ENCODE measurements at places on chromosomes 5 and 9.

DNA sequence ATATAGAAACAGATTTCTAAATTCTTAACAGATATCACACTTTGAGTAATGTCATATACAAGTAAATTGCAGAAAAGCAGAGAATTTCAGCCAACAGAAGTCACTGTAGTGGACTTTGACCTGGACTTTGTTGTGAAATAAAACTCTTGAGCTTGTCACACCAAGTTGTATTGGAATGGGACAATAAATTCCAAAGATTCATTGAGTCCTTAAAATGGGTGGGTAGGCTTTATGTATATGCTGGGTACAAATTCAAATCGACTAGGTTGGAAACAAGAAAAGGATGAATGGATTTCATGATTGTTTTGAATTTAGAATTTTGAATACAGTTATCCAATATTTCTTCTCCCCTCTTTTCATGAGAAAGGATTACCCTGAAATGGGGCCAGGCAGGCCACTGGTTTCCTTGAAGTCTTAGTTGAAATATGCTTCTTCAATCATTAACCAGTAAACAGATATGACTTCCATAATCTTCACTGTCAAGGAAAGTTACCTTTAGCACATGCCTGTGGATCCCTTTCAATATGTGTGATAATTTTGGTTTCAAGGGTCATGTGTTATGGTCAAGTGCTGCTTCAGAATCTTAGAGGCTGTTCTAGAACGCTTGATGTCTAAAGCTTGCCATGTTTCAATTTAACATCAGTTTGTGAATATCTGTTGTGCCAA lies 25.7 kb downstream of the PIP5K1B start:
- no peaks in the 10 kb centered on the region for H3K4me1 ChIP-seq
- H3K36me3 ChIP-seq: no peaks in the 10 kb centered on the region
- no peak overlapping the region for H3K27ac ChIP-seq
- no peak for DNase-seq
- H3K4me3 ChIP-seq: no peak overlapping the region

DNA sequence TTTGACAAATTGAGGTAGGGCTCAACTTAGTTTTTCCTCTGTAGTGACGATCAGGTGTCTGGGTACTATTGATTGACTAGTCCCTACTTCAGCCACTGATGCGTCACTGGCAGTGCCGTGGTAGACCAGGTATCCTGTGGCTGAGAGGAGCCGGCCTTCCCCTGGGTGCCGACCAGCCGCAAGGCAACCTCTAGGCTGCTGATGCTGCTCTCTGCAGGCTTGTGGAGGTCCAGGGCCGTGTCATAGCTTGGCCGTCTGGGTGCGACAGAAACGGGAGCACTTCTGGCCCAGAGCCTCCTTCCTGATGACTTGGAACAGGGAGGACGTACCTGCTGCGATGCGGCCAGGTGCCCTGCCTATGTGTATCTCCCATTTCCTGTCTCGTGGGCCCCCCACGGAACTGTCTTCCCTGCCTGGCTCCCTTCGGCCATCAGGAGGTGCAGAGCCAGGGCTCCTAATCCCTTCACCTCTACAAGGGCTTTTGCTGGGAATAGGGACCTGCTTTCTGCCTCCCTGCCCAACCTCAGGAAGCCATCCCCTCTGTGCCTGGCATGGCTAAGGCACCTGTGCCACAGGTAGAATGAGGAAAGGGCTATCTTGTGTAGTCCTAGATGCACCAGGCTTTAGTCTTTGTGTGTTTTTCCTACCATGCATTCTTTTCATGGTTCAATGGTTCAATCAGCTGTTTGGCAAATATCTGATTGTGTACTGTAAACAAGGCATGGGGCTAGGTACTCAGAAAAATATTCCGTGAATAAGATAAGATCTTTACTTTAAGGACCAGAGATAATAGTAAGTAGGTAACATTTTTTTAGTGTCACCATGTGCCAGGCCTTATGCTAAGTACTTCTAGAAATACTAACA lies 44.6 kb downstream of the MVB12B start:
- H3K4me1 ChIP-seq: peaks cover 32% of the 10 kb centered on the region
- H3K27ac ChIP-seq: no peak overlapping the region
- no peak overlapping the region for H3K4me3 ChIP-seq
- H3K36me3 ChIP-seq: no peaks in the 10 kb centered on the region
- no peaks in the 10 kb centered on the region for H3K27me3 ChIP-seq

DNA sequence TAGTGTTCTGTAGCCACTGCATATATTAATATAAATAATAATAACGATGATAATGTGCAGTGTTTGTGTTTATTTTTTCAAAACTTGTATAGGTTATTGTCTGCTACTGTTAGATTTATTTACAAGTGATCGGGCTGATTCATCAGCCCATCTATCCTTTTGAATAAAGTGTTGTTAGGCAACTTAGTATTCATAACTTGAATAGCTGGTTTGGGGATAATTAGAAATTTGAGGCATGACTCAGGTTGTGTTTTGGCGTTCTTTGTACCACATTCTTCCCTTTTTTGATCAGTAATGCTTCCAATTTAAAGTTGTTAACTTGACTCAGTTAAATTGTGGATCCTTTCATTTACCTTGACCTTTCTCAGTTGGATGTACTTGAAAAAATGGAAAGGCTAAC lies 69.7 kb downstream of the FOCAD start:
- no peak overlapping the region for H3K4me3 ChIP-seq
- no peak overlapping the region for H3K27ac ChIP-seq
- H3K4me1 ChIP-seq: no peaks in the 10 kb centered on the region

- peaks cover 3% of the 10 kb centered on the region for H3K4me1 ChIP-seq
- no peak for DNase-seq
- no peak overlapping the region for H3K4me3 ChIP-seq
- H3K27ac ChIP-seq: no peak overlapping the region
Observed at GRCh38 chr5:31948006-31948405, 226.1 kb downstream of the GOLPH3 start.

- H3K4me1 ChIP-seq: no peaks in the 10 kb centered on the region
- DNase-seq: no peak
- no peaks in the 10 kb centered on the region for H3K36me3 ChIP-seq
- no peak overlapping the region for H3K27ac ChIP-seq
- H3K4me3 ChIP-seq: no peak overlapping the region
- H3K27me3 ChIP-seq: peaks cover 3% of the 10 kb centered on the region
Observed at GRCh38 chr5:6106756-6107155, 271.6 kb downstream of the MED10 start.

DNA sequence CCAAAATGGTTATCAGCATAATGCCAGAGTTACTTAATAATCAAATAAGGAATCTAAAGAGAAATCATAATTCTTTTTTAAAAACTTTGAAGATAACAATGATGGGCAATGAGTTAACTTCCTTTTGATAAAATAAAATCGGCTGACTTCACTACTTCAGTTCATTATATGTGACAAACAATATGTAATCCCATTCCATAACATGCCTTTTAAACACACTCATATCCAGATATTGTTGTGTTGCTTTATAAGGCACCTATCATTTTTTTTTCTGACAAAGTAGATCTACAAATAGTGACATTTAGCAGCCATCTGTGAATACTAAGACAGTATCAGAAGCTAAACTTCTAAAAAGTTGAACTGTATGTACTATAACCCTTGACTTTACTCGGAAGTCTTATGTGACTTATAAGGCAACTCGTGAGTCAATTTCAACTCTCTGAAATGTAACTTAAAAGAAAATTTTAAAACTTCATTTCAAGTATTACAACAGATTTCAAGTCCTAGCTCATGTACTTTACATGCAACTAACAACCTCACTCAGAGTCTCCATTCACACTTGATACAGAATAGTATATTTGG lies 7.5 kb downstream of the ADAMTS6 start:
- no peaks in the 10 kb centered on the region for H3K4me1 ChIP-seq
- no peak overlapping the region for H3K4me3 ChIP-seq
- DNase-seq: no peak

DNA sequence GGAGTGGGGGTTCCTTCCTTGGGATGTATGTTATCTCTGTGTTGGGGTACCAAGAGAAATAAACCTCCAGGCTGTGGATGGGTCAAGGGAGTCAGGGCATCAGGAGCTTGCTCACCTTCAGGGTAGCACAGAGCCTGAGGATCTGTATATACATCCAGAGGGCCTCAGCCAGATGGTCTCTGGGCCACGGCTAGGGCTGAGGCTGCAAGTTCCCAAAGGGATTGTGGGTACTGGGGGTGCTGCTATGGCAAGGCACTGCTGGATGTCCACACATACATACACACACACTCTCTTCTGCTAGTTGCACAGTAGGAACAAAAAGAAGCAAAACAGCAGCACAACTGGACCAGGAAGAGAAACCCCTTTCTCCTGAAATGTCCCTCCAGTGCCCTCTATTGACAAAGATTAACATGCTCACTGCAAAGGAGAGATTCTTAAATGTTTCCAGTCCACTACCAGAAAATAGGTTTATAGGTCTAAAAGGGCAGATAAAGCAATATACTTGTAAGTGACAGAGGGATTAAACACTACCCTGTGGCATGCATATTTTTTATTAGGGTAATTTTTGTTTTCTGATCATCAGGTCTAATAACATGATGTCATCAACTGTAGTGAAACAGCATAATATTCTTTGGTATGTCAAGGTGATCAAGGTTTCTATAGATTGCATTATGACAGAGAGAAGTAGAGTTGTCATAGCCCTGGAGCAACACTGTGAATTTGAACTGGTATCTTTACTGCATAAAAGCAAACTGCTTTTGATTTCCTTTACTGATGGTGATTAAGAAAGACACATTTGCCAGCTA lies 56.3 kb upstream of the KCNN2 start:
- no peaks in the 10 kb centered on the region for H3K36me3 ChIP-seq
- no peak for DNase-seq
- H3K27ac ChIP-seq: no peak overlapping the region
- peaks cover 4% of the 10 kb centered on the region for H3K27me3 ChIP-seq
- H3K4me3 ChIP-seq: no peak overlapping the region

DNA sequence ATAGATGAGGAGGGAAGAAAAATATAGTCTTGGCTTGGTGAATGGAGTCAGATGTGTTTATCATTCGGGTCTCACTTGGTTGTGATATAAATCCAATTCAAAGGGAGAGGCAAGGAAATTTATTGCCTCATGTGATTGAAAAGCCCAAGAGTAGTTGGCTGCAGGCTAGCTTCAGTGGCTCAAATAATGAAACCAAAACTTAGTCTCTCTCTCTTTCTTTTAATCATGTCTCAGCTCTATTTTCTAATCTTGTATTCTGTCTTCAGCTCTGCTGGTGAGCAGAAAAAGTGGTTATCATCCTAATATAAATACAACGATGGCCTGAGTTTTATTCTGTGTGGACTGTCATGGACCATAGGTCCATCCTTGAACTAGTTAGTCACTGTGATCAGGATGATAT lies 234.2 kb upstream of the PPP1R2B start:
- H3K27me3 ChIP-seq: peaks cover 7% of the 10 kb centered on the region
- DNase-seq: no peak
- H3K4me3 ChIP-seq: no peak overlapping the region
- H3K36me3 ChIP-seq: peaks cover 13% of the 10 kb centered on the region

- no peaks in the 10 kb centered on the region for H3K4me1 ChIP-seq
- peaks cover 1% of the 10 kb centered on the region for H3K27me3 ChIP-seq
- H3K27ac ChIP-seq: no peak overlapping the region
- no peak for DNase-seq
- H3K4me3 ChIP-seq: no peak overlapping the region
Observed at GRCh38 chr9:35193762-35194161, 32.0 kb downstream of the UNC13B start.

- no peaks in the 10 kb centered on the region for H3K36me3 ChIP-seq
- no peak overlapping the region for H3K4me3 ChIP-seq
- H3K4me1 ChIP-seq: peaks cover 10% of the 10 kb centered on the region
- DNase-seq: peak; percentile 31
Observed at GRCh38 chr5:180639741-180640610, 9.4 kb downstream of the FLT4 start.

Measured in naive thymus-derived CD8-positive, alpha-beta T cell (primary cell).